ENCODE measurements at places on chromosomes 4 and X. TPM values are rescaled to one million over a fixed set of nuclear protein-coding genes. Genes with fewer than 3 reads are reported as not detected.

The BST1 gene
- 5.2 TPM for total RNA-seq

The IBSP gene
- not detected for total RNA-seq

The CFAP99 gene
- total RNA-seq: not detected

The TMPRSS11B gene
- total RNA-seq: 40.8 TPM

DNA sequence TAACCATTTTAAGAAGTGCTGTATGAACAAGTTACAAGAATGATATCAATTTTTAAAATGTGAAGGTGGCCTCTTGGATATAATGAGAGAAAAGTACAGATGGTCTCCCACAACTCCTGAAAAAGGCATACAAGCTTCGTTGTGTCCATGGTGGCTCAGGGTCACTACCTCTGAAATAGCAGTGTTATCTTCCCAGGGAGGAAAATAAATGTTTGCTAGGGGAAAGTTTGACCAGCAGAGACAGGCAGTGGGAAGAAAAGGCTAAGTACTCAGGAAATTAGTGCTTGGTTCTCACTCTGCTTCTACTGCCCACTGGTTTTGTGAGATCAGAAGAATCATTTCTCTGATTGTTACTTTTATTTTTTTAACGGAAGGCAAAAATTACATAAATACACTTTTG lies 39.4 kb downstream of the PPP1R2C start:
- H3K4me1 ChIP-seq: no peaks in the 10 kb centered on the region
- no peak for DNase-seq
- H3K36me3 ChIP-seq: no peaks in the 10 kb centered on the region
- H3K27me3 ChIP-seq: no peaks in the 10 kb centered on the region
- no peak overlapping the region for H3K4me3 ChIP-seq
- no peak overlapping the region for H3K27ac ChIP-seq

GRCh38 chr4:188254211-188254610 lies 115.0 kb downstream of the TRIML1 start:
- H3K4me1 ChIP-seq: no peaks in the 10 kb centered on the region
- no peak for DNase-seq
- no peaks in the 10 kb centered on the region for H3K27me3 ChIP-seq
- H3K27ac ChIP-seq: no peak overlapping the region
- no peak overlapping the region for H3K4me3 ChIP-seq

GRCh38 chr4:81557306-81557705 lies 85.6 kb upstream of the RASGEF1B start:
- H3K4me1 ChIP-seq: no peaks in the 10 kb centered on the region
- DNase-seq: no peak
- no peaks in the 10 kb centered on the region for H3K27me3 ChIP-seq

DNA sequence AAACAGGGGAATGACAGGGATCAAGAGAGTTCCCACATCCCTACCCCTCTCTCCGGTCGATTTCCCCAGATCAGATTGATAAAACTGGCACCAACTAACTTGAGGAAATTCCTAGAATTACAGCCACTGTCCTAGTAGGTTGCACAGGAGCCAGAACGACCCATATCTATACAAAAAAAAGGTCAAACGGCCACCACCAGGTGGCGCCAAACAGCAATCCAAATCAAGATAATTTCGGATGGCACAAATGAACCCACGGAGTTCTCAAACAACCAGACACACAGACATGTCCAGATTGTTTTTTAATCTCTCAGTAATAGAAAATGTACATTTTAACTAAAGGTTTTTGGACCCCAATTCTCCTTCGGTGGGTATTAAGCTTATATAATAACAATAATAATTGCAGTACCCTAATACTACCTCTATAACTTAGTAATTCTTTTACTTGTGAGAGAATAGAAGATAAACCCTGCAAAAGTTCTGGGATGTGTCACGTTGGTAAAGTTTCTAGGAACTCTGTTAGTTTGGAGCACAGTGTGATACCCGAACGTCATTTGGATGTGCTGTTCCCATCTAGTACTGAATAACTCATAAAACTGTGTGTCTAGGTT lies 212.6 kb downstream of the SPOCK3 start:
- H3K36me3 ChIP-seq: no peaks in the 10 kb centered on the region
- H3K27me3 ChIP-seq: no peaks in the 10 kb centered on the region

- H3K36me3 ChIP-seq: no peaks in the 10 kb centered on the region
- no peaks in the 10 kb centered on the region for H3K27me3 ChIP-seq
- no peaks in the 10 kb centered on the region for H3K4me1 ChIP-seq
- no peak overlapping the region for H3K27ac ChIP-seq
- H3K4me3 ChIP-seq: no peak overlapping the region
Measured at GRCh38 chrX:137354851-137355250, 211.1 kb upstream of the ZIC3 start.

DNA sequence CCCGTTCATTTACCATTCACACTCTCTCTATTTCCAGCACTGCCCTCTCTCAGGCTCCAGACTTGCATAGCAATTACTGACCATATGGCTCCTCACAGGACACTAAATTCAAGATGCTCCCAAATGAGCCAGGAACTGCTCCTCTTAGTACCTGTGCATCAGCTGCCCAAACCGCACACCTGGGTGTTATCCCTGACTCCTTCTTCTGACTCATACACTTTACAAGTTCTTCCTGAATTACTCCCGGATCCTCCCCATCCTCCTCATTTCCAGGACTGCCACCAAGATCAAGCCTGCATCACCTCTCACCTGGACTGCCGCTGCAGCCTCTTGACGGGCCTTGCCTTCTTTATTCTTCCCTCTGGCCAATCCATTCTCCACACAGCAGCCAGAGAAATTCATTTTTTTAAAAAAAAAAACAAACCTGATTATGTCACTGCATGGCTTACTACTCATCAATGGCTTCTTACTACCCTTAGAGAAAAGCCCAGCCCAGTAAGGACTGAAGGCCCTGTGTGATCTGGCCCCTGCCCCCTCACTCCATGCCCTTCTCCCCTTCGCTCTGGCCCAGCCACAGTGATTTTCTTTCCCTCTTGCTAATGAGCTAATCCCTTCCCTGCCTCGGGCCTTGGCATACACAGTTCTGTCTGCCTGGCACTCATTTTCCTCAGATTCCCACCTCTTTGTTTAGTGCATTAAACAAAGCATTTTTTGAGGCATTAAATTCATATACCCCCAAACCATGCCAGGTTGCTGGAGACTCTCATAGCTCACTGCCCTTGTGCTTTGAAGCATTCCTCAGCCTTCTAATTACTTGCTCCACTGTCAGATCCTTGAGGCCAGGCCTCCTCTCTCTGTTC lies 92.0 kb downstream of the PDGFRA start:
- H3K27me3 ChIP-seq: no peaks in the 10 kb centered on the region
- H3K4me1 ChIP-seq: no peaks in the 10 kb centered on the region
- no peaks in the 10 kb centered on the region for H3K36me3 ChIP-seq
- no peak overlapping the region for H3K27ac ChIP-seq

GRCh38 chr4:10181745-10182445 lies 65.3 kb upstream of the WDR1 start:
- DNase-seq: no peak
- H3K27me3 ChIP-seq: no peaks in the 10 kb centered on the region
- H3K27ac ChIP-seq: no peak overlapping the region

- H3K4me3 ChIP-seq: no peak overlapping the region
- no peaks in the 10 kb centered on the region for H3K36me3 ChIP-seq
- H3K4me1 ChIP-seq: peaks cover 16% of the 10 kb centered on the region
- DNase-seq: no peak
- no peak overlapping the region for H3K27ac ChIP-seq
Measured at GRCh38 chr4:1991087-1991486, 17.7 kb downstream of the NELFA start.

DNA sequence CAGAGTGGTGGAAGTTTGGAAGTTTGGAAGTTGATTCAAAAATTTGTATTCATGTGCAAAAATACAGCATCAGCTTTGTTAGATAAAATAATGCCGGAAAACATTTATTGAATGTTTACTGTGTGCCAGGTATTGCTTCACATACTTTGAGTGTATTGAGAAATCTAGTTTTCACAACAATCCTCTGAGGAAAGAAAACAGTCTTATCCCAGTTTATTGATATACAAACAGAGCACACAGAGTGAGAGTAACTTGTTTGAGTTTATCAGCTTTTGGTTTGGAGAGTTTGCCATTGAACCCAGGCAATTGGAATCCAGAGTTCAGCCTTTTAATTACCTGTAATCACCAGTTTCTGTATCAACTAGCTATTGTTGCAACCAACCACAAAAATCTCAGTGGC lies 127.2 kb upstream of the RPS6KA3 start:
- no peaks in the 10 kb centered on the region for H3K4me1 ChIP-seq
- H3K4me3 ChIP-seq: no peak overlapping the region
- H3K27ac ChIP-seq: peak overlapping the region; percentile 26
- no peaks in the 10 kb centered on the region for H3K27me3 ChIP-seq
- DNase-seq: no peak
- H3K36me3 ChIP-seq: no peaks in the 10 kb centered on the region

GRCh38 chrX:20067709-20068561 lies 48.8 kb downstream of the MAP7D2 start:
- H3K36me3 ChIP-seq: no peaks in the 10 kb centered on the region
- no peak overlapping the region for H3K27ac ChIP-seq
- no peaks in the 10 kb centered on the region for H3K27me3 ChIP-seq
- DNase-seq: no peak
- peaks cover 12% of the 10 kb centered on the region for H3K4me1 ChIP-seq

Data from vagina (tissue), 2 donors.